Naive thymus-derived CD4-positive, alpha-beta T cell (primary cell): ENCODE measurements at places on chromosomes 11 and 22. TPM values are rescaled to one million over a fixed set of nuclear protein-coding genes. Genes with fewer than 3 reads are reported as not detected.

Gene C11orf21
- 10.7 TPM for polyA plus RNA-seq

Gene FAM83F
- not detected for polyA plus RNA-seq

Gene PDE3B
- polyA plus RNA-seq, result 49.7 TPM

Gene ALDH3B1
- polyA plus RNA-seq, result 0.05 TPM

Gene SERPIND1
- 0.09 TPM for polyA plus RNA-seq

Gene VPREB3
- 1.3 TPM for polyA plus RNA-seq

Gene ATP6V1E1
- 120 TPM for polyA plus RNA-seq
